Neural cell (in vitro differentiated cells): ENCODE measurements at places on chromosomes 5 and 9. TPM values are rescaled to one million over a fixed set of nuclear protein-coding genes. Genes with fewer than 3 reads are reported as not detected.

The PCSK5 gene
- 1.7 and 2.5 TPM in 2 replicates for polyA plus RNA-seq

The CCNJL gene
- polyA plus RNA-seq = 0.28 and 0.84 TPM in 2 replicates

The NRG2 gene
- polyA plus RNA-seq = 5.4 and 5.6 TPM in 2 replicates

The CD14 gene
- 1.5 TPM in 1 of 2 replicates, not detected in the other for polyA plus RNA-seq

The C1QTNF3 gene
- 32.0 and 33.1 TPM in 2 replicates for polyA plus RNA-seq

The TMEM174 gene
- not detected in 2 replicates for polyA plus RNA-seq

The MARCOL gene
- not detected in 2 replicates for polyA plus RNA-seq

The TAF1L gene
- not detected in 2 replicates for polyA plus RNA-seq
